ENCODE measurements at places on chromosomes 5 and 9.

GRCh38 chr5:32251871-32252458 lies 60.8 kb downstream of the MTMR12 start:
- DNase-seq: no peak

DNA sequence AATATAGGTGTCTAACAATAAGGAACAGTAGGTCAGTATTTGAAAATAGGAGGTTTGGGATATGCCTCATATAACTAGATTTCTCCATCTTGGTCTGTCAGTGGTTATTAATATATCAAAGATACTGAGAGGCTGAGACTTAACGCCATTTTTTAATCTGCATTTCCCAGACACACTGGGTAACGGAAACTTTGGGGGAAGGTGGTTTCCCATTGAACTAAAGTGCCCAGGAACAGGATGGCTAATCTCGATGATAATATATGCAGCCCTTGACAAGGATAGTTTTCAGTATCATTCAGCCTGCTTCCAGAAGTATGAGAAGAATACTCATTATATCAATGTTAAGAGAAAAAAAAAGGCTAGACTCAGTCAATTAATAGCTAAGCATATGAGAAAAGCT lies 30.7 kb downstream of the EFNA5 start:
- DNase-seq: no peak

DNA sequence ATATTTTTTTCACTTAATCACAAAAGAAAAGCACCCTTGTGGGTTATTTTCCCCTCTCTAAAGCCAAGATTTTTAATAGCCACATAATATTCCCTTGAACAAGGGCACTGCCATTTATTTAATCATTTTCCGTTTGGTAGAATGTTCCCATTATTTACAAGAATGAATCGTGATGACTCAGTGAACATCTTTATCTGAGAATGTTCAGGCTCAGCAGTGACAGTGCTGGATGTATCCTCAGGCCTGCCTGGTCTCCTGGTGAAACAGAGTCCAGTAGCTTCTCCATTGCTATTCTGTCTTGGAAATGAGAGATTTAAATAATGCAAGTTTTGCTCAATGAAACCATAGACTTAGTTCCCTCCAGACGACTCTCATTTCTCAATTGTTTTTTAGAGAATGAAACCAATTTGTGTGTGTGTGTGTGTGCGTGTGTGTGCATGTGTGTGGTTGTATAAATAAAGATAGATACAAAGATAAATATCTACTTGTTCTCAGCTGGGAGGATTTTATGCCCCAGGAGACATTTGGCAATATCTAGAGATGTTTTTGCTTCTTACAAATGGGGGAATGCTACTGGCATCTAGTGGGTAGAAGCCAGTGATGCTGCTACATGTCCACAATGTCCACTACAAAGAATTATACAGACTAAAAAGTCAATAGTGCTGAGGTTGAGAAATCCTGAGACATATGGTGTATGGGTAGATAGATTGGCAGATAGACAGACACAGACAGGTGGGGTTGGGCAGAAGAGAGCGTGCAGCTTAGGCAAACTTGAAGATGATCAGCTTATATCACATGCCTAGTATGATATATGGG lies 55.0 kb downstream of the PAPPA start:
- no peak for DNase-seq

- DNase-seq: no peak
Observed at GRCh38 chr5:13186177-13186576, 758.3 kb downstream of the DNAH5 start.

DNA sequence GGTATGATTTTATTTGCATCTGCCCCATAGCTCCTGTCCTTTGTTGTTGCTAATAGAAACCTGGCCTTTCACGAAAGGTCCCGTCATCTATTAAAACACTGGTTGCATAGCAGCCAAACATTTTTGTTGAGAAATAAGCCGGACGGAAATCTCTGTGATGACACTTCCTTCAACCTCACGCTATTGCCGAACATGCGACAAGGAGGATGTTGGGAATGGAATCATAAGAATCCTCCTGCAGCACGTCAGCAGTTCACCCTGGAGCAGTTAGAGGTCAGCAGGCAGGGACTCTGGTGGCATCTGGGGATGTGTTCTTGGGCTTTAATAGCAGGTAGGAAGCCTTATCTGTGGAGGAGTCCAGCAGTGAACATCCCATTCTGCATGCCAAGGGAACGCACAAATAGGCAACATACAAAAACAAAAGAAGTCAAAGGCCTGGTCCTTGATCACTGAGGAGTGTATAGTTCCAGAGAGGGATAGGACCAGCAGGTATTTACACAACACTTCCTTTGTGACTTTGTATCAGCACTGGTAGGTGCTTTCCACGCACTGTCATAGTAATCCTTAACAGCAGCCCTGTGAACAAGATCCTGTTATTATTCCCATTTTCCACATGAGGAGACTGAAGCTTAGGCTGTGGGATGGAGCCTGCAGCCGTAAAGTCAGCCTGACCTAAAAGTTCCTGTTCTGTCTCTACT lies 33.4 kb downstream of the ARHGAP26 start:
- DNase-seq: no peak

DNA sequence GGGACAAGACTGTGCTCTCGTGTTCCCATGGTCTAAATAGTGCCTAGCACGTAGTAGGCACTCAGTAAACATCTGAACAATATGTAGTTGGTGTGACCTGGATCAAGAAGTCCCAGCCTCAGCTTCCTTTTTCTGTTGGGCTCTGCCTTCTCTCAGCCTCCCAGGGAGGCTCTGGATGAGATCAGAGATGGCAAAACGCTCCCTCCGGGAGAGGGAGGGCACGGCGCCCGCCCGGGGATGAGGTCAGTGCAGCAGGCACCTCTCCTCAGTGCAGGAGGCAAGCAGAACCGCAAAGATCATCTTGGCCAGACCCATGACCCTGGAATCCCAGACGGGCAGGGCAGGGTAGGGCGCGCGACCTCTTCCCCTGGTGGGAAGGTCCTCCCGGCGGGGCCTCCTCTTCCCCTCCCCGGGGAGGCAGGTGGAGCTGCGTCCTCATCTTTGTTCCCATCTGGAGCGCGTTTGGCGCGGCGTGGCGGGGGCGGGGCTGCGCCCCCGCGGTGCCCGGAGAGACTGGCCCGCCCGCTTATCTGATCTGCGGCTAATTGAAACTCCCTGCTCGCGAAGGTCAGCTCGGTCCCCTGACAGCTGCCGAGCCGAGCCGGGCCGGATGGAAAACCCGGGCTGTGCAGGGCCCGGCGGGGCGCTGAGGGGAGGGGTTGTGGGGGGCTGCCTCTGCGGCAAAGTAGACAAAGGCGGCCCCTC lies 60.9 kb downstream of the CXXC5 start:
- peak; percentile 66 for DNase-seq

DNA sequence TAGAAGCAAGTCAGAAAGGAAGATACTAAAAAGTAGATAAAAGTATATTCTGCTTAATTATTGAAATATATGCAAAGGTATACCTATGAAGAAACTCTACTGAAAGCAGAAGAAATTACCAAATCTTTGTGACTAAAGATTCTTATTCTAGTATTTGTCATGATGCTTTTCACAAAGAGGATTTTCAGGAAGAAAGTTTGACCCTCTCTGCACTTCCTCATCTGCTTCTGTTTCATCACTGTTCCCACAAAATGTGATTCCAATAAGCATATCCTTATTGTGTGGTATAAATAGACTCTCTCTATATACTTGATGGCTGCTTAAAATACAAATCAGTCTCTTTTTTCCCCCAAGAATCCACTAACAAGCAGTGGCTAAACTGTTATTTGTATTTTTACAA lies 2139.6 kb upstream of the ACO1 start:
- no peak for DNase-seq

- no peak for DNase-seq
Observed at GRCh38 chr5:89028595-89029285, 145.8 kb upstream of the MEF2C start.

GRCh38 chr5:172714491-172715420 lies 56.2 kb downstream of the DUSP1 start:
- DNase-seq: peak; percentile 83

GRCh38 chr5:134184155-134185135 lies 7.7 kb upstream of the SKP1 start:
- peak; percentile 82 for DNase-seq

GRCh38 chr9:133127340-133127981 lies 6.4 kb upstream of the RALGDS start:
- DNase-seq: no peak

- no peak for DNase-seq
Observed at GRCh38 chr9:129140397-129141065, 29.3 kb downstream of the PTPA start.

- no peak for DNase-seq
Observed at GRCh38 chr5:172768573-172769341, 2.2 kb downstream of the DUSP1 start.

GRCh38 chr5:68110894-68111293 lies 104.7 kb upstream of the PIK3R1 start:
- no peak for DNase-seq

DNA sequence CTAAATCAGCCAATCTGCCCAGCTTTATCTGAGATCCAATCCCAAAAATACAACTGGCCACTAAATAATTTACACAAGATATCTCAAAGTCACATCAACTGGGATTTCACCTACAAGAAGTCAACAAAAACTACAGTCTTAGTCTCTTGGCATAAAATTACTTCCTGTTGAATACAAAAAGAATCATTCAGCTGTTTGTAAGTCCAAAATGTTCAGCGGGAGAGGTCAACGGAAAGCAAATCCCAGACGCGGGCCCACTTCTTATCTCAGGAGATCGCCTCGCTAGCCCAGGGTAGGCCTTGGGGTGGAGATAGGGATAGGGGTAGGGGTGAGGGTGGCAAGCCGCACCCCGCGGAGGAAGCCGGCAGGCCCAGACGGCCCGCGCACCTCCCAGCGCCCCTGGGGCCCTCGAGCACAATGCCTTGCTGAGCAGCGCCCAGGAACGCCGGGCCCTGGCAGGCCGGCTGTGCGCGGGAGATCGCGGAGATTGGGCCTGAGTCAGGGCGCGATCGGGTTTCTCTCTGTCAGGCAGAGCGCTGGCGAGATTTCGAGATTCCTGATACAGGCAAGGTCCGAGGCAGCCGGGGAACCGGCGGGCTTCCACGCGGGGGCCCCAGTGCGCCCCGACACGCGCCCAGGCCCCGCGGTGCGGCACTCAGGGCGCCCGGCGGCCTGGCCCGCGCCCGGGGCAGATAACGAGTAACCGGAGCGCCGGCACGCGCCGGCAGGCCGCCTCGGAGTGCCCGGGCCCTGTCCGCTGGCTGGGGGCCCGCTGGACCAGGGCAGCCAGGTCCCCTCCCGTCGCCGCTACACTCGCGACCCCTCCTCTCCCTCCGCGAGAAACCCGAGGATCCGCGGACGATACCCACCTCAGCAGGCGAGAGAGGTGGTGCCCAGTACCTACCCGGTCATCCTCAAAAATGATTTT lies 601 bp downstream of the HINT1 start:
- peak; percentile 77 for DNase-seq

DNA sequence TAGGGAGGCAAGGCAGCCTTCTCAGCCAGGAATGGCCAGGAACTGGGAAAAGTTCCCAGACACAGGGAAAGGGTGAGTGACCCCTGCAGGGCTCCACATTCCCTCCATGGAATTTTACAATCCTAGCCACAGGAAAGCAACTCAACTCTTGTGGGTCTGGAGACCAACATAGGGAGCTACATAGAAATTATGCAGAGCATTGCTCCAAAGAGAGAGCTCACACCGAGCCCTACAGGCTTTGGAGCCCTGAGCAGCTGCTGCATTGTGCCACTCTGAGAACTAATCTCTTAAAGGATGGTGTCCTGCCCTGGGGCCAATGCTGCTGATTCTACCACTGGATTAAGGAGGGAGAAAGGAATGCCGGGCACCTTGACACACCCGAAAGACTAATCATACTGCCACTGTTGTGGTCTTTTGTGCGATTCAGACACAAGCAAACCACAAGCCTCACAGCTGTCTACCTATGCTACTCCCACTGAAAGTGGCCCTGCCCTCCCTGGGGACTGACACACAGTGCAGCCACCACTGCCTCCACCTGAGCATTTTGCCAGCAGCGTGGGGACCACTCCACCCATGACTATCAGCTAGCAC lies 1089.8 kb upstream of the NUDT12 start:
- no peak for DNase-seq

DNA sequence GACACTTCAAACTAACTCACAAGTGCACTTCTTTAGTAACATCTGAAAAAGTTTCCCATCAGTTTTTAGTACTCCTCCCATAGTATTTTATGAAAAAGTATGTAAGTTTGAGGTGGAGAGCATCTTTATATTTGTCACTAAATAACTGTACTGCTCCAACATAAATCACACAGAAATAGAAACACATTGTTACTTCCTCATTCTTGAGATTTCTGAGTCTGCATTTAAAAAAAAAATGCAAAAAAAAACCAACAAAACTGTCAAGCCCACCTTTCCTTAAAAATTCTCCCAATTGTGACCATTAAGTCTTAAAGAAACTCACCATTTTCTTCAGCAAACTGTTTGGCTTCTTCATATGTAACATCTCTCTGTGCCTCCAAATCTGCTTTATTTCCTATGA lies 18.7 kb downstream of the RAB14 start:
- no peak for DNase-seq

GRCh38 chr5:59840200-59840601 lies 53.3 kb downstream of the PDE4D start:
- no peak for DNase-seq

DNA sequence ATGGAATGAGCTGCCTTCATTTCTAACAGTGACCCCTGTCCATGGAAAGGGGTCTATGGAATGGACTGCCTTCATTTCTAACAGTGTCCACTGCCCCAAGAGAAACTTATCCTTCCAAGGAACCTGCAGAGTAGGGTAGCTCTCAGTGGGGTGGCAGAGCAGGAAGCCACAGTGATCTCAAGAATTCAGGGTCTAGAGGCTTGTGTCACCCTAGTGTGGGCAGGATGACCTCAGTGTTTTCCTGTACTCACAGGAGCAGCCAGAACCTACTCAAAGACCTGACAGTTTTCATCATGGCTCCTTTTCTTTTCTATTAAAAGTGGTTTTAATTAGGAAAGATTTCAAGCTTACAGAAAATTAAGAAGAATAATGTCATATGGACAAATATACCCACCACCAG lies 27.5 kb downstream of the SEC61B start:
- no peak for DNase-seq

- DNase-seq: no peak
Observed at GRCh38 chr9:6183227-6183551, 32.4 kb upstream of the IL33 start.

DNA sequence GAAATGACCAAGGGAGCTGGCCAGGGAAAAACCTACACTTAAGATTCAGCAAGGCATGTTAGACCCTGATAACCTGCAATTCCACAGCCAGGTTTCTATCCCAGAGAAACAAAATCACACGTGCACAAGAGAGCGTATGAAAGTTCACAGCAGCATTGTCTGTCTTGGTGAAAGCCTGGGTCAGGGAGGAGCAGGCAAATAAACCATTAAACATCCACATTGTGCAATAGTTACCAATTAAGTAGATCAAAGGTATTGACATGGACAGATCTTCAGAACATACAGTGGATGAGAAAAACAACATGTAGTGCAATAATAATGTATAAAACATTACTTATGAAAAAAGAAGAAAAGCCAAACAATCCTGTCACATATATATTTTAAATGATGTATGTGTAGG lies 15.9 kb upstream of the GPX3 start:
- DNase-seq: no peak

DNA sequence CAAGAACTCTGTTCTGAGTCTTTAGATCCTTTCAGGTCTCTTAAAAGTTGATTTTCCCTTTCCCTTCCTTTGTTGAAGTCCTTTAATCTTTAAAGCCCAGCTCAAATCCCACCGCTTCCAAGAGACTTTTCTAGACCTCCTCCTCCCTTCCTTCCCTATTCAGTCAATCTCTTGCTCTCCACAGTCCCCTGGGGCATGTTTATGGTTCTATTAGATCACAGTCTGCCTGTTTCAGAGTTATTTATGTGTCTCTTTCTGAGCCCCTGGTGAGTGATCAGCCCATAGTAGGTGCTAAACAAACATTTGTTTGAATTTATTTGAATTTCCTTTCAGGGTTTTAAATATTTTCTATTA lies 7.2 kb upstream of the ARSI start:
- DNase-seq: no peak

- DNase-seq: no peak
Observed at GRCh38 chr5:14149672-14150274, 6.6 kb downstream of the TRIO start.

Data from GM13976 (cell line).